GM12865 (cell line): ENCODE measurements at places on chromosomes 1 and 21.

GRCh38 chr1:170309389-170310013 lies 163.7 kb downstream of the NTMT2 start:
- no peak for DNase-seq

- DNase-seq: no peak
Observed at GRCh38 chr1:245614476-245614875, 459.7 kb downstream of the KIF26B start.

GRCh38 chr1:164504749-164505148 lies 54.2 kb upstream of the PBX1 start:
- no peak for DNase-seq

- DNase-seq: peak; percentile 74
Observed at GRCh38 chr1:183025782-183026774, 2.9 kb downstream of the LAMC1 start.

GRCh38 chr1:83901547-83902155 lies 97.3 kb downstream of the TTLL7 start:
- no peak for DNase-seq

- DNase-seq: no peak
Observed at GRCh38 chr1:229003233-229004031, 267.5 kb upstream of the RAB4A start.

DNA sequence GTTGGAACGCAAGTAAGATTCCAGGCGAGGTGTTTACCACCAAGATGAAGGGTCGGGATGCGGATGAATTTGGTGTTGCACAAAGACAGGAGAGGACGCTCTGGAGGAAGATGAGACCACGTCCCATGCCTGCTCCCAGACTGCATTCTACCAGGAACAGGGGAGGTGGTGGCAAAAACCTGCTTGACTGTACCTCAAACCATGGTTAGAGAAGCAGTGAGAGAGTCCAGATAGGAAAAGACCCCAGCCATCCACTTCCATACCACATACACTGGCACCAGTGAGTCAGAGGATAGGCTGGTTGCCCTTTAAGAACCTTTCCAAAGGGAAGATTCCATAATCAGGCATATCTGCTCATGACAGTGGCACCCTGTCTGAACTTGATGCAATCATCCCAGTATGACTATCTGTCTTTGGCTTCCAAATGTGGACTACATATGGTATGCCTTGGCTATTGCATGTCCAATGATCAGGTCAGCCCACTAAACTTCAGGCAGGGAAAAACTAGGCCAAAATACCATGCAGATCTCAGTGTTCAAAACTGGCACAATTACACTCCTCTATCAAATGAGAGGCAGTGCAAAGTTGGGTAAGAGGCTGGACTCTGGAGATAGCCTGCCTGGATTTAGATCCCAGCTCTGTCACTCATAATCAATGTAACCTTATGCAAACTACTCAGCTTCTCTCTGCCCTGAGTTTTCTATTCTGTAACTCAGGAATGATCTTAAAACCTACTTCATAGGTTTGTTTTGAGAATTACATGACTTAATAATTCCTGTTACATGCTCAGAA lies 20.6 kb downstream of the NPR1 start:
- DNase-seq: no peak

GRCh38 chr21:45781741-45782140 lies 138.2 kb downstream of the PCBP3 start:
- DNase-seq: no peak

DNA sequence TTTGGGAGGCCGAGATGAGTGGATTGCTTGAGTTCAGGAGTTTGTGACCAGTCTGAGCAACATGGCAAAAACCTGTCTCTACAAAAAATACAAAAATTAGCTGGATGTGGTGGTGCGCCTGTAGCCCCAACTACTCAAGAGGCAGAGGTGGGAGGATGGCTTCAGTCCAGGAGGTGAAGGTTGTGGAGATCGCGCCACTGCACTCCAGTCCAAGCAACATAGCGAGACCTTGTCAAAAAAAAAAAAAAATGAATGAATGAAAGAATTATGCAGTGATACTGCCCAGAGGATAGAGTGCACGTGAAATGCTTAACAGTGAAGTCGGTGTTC lies 429 bp upstream of the DPH2 start:
- no peak for DNase-seq

GRCh38 chr1:115536279-115536816 lies 105.4 kb upstream of the VANGL1 start:
- DNase-seq: no peak
